AG20443 (cell line): ENCODE measurements at places on chromosomes 4 and X.

DNA sequence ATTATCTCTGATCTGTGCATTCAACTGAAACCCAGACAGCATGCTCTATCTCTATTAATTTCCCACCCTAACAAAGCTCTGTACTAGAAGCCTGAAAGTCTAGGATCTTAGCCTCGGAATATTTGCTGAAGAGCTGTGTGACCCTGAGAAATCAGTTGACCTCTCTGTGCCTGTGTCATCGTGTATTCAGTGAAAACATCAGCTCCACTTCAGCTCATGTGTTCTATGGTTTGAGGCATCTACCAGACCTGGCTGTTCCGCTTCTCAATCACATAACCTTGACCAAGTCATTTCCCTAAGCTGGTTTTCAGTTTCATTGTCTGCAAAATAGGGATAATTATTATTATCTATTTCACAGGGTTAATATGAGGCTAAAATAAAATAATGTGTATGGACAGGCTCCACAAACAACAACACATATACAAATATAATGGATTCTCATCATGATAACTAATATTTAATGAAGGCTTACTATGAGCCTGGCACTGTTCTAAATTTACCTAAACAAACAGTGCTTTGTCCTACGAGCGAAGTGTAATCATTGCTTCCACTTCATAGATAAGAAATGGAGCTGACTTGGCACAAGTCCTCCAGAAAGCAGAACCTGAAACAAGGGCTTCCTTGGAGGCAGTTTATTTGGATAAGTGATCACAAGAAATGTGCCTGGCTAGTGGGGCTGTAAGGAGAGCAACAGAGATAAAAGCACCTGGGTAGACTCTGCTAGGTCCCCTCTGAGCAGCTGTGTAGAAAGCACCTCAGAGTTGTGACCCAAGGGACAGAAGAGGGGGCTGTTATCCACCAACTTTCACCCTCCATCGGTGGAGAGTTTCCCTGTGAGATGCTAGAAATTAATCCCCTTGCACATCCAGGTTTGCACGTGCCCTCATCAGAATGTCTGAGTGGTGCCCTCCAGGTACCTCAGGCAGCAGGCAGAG lies 356.9 kb downstream of the RAB28 start:
- no peak for DNase-seq

GRCh38 chrX:7086384-7086783 lies 61.1 kb upstream of the STS start:
- DNase-seq, result no peak

DNA sequence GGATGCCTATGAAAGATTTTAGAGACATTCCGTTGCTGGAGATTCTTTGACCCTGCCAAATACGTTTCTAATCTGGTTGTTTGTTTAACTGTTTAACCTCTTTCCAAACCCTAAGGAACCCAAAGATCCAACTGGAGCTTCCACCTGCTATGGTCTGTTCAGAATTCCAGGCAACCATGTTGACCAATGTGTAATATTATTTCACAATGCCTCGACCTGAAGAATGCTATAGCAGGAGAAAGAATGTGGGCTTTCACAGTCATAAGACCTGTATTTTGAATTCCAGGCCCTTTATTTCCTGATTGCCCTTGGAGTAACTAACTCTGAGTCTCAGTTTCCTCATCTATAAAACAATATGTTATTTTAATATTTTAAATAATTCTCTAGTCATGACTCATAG lies 90.8 kb downstream of the COL25A1 start:
- DNase-seq, result no peak

DNA sequence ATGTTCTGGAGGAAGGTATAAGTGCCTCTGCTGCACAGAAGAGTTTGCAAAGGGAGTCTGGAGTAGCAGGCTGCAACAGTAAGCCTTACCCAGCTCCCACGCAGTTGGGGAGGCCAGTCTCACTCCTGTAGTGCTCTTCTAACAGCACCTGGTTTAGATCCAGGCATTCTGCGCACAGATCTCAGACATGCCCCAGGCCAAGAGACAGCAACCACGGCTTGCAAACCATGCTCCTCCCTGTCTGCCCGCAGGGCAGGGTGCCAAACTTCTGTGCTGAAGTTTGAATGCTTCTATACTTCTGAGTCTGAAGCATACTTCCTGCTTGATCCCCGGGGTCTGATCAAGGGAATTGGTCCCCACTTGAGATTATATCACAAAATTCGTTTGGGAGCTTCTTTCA lies 106.3 kb downstream of the LINC00632 start:
- peak; percentile 64 for DNase-seq

GRCh38 chr4:111689731-111690130 lies 455.5 kb upstream of the FAM241A start:
- DNase-seq, result peak; percentile 18

DNA sequence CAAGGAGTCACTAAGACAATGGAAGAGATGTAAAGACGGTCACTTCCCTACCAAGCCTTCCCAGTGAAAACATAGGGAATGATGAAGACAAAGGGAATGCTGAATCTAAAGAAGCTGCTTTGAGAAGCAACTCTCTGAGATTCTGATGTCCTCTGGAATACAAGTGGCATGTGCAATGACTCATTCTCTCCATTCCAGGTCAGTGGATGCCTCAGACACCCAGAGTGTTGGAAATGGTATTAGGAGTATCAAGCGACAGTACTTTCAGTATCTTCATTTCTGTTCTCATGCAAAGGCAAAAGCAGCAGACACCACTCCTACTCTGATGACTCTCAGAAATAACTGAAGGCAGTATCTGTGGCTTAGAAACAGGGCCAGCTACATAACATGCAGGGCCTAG lies 102.6 kb downstream of the FSTL5 start:
- DNase-seq, result no peak

DNA sequence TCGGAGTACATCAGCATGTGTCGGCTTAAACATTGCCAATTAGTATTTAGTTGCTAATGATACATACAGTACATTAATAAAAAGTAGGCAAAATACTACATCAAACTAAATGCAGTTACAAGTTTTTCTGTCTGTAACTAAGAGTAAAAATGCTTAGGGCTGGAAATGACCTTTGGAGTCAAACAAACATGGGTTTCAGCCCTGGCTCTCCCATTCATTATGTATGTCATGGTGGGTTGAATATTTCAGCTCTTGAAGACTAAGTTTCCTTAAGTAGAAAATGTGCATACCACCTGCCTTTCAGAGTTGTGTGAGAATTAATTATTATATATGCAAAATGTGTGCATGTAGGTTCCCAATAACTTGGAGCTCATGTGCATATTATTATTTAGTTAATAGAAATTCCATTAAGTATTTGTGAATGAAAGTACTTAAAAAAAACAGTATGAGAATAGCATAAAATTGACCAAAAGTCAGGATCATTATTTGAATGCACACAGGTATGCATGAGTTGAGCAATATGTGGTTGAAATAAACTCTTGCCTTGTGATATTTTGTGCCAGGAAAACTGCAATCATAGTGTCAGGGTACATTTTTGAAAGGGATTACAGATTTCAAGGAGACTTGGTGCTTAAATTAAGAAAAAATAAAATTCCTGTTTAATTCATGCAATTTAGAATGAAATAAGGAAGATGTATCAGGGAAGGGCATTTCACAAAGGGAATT lies 2048.7 kb downstream of the PCDH7 start:
- DNase-seq, result no peak

GRCh38 chr4:173169428-173170181 lies 994 bp downstream of the GALNT7 start:
- peak; percentile 82 for DNase-seq

- no peak for DNase-seq
Measured at GRCh38 chr4:37439809-37440474, 195.4 kb downstream of the NWD2 start.

DNA sequence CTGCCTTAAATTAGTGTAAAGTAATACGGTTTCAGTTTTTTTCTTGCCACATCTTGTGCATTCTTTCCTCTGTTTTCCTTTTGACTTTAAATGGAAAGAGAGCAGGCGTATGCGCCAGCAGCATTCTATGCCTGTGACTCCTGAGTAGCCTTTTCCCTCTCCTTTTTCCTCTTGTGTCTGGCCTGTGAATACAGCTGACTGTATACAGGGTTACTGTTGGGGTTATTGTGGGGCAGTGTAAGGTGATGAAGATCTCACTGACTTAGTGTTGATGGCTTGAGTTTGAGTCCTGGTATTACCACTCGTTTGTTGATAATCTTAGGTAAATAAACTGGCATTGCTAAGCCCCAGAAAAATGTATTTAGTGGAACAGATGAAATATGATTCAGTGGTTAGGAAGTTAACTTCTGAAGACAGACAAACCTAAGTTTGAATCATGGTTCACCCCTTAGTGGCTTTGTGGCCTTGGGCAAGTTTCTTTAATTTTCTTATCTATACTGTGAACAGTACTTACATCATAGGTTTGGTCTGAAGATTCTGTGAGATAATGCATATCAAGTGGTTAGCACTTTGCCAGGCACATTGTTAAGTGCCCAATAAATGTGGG lies 105.1 kb downstream of the FNIP2 start:
- peak; percentile 37 for DNase-seq

DNA sequence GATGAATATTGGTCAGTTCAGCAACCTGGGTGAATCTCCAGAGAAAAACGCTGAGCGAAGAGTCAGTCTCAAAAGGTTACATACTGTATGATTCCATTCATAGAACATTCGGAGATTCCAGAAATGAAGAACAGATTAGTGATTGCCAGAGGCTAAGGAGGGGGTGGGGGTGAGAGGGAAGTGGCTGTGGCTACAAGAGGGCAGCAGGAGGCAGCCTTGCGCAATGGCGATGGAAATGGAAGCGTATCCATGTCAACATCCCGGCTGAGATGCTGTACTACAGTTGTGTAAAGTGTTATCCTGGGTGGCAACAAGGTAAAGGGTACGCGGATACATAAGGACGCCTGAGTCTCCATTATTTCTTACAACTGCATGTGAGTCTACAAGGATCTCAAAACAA lies 18.0 kb downstream of the LYAR start:
- no peak for DNase-seq

DNA sequence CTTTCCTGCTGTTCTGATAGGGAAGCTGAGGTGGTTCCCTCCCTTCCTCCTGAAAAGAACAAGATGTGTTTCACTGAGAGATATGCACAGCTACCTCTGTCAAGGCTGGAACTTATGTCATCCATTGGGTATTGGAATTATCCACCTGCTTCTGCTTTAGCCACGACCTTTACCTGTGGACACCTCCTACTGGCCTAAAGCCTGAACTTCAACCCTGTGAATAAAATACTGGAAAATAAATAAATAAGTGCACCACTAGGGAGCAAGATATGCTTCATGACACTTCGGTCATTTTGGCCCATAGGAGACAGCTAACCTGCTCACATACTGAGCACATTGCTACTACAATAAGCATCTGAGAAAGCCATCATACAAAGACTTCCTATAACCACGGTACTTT lies 419.9 kb upstream of the NWD2 start:
- no peak for DNase-seq
